ENCODE measurements at places on chromosomes 6 and 20.

DNA sequence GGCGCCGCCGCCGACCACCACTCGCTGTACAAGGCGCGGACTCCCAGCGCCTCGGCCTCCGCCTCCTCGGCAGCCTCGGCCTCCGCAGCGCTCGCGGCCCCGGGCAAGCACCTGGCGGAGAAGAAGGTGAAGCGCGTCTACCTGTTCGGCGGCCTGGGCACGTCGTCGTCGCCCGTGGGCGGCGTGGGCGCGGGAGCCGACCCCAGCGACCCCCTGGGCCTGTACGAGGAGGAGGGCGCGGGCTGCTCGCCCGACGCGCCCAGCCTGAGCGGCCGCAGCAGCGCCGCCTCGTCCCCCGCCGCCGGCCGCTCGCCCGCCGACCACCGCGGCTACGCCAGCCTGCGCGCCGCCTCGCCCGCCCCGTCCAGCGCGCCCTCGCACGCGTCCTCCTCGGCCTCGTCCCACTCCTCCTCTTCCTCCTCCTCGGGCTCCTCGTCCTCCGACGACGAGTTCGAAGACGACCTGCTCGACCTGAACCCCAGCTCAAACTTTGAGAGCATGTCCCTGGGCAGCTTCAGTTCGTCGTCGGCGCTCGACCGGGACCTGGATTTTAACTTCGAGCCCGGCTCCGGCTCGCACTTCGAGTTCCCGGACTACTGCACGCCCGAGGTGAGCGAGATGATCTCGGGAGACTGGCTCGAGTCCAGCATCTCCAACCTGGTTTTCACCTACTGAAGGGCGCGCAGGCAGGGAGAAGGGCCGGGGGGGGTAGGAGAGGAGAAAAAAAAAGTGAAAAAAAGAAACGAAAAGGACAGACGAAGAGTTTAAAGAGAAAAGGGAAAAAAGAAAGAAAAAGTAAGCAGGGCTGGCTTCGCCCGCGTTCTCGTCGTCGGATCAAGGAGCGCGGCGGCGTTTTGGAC lies 2.0 kb downstream of the SOX4 start:
- no peaks in the 10 kb centered on the region for H3K36me3 ChIP-seq
- H3K27ac ChIP-seq, result peak overlapping the region; percentile 87
- peak overlapping the region; percentile 82 for H3K4me3 ChIP-seq

GRCh38 chr6:125787791-125788190 lies 3.0 kb upstream of the NCOA7 start:
- H3K27ac ChIP-seq, result no peak overlapping the region
- H3K4me3 ChIP-seq, result no peak overlapping the region
- no peaks in the 10 kb centered on the region for H3K27me3 ChIP-seq
- H3K36me3 ChIP-seq, result no peaks in the 10 kb centered on the region
- DNase-seq, result no peak
- H3K4me1 ChIP-seq, result peaks cover 10% of the 10 kb centered on the region

- no peak overlapping the region for H3K4me3 ChIP-seq
- no peaks in the 10 kb centered on the region for H3K4me1 ChIP-seq
- peaks cover 22% of the 10 kb centered on the region for H3K27me3 ChIP-seq
- no peaks in the 10 kb centered on the region for H3K36me3 ChIP-seq
Observed at GRCh38 chr6:41190791-41191190, 10.2 kb downstream of the TREML2 start.

DNA sequence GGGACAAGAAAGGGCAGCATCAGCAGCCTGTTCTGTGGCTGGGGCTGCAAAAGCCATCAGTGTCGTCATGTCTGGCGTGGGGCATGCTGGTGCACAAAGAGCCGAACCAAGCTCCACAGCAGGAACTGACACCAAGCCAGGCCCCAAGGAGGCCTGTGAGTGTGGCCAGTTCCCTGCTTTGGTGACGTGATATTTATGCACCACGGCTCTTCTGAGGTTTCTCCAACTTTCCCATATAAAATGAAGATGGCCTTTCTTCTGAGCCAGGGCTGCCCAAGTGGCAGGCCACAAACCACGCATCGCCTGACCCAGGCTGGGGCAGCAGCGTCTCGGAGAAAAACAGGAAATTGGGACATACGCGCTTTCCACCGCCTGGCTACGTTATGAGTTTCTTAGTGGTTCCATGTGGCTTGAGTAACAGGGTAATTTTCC lies 109.9 kb downstream of the RIN2 start:
- no peak overlapping the region for H3K27ac ChIP-seq
- H3K27me3 ChIP-seq, result no peaks in the 10 kb centered on the region
- peak; percentile 19 for DNase-seq
- no peak overlapping the region for H3K4me3 ChIP-seq

GRCh38 chr6:45590226-45590625 lies 212.5 kb upstream of the SUPT3H start:
- no peaks in the 10 kb centered on the region for H3K4me1 ChIP-seq
- DNase-seq, result no peak
- H3K27me3 ChIP-seq, result no peaks in the 10 kb centered on the region
- H3K27ac ChIP-seq, result no peak overlapping the region

- no peaks in the 10 kb centered on the region for H3K27me3 ChIP-seq
- no peak for DNase-seq
- H3K36me3 ChIP-seq, result peaks cover 49% of the 10 kb centered on the region
- H3K27ac ChIP-seq, result no peak overlapping the region
Observed at GRCh38 chr20:20597966-20598365, 114.5 kb downstream of the RALGAPA2 start.

Data from heart right ventricle (tissue), 16 donors.